GM18507 (cell line): ENCODE measurements at places on chromosomes 4 and X.

- DNase-seq, result no peak
Observed at GRCh38 chr4:181323061-181323460, 920.1 kb upstream of the TENM3 start.

GRCh38 chr4:8642651-8643321, 50.2 kb downstream of the CPZ start:
- no peak for DNase-seq

GRCh38 chrX:40331762-40332161, 234.0 kb upstream of the BCOR start:
- DNase-seq, result no peak

DNA sequence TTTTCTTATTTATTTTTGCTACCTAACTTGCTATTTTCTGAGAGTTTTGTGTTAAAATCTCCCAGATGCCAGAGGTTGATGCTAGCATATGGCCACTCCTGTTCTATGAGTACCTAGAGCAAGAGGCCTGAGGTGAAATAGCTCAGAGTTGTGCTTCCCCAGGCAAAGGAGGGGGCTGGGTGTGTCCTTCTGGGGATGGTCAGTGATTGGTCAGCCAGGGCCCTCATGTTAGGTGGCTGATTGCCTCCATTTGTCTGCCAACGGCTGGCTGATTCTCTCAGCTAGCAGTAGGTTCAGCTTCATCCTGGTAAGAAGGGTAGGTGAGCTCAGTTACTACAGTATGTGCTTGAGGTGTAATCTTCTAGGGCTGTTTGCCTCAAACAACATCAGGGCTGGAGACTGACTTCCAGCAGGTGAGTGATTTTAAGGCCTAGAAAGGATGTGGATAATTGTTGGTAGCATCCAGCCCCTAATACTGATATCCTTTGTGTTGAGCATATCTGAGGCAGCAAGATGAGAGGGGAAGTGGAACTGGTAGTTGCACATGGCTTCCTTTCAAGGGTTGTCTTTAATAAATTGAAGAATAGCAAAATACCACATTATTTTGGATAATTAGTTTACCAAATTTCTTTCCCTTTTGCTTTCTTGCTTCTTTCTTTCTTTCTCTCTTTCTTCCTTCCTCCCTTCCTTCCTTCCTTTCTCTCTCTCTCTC, 62.5 kb upstream of the RHOH start:
- DNase-seq, result no peak

- DNase-seq, result no peak
Observed at GRCh38 chrX:135512508-135513129, 7.8 kb upstream of the INTS6L start.

GRCh38 chr4:152348670-152349069, 187.2 kb downstream of the FBXW7 start:
- DNase-seq, result no peak

- no peak for DNase-seq
Observed at GRCh38 chrX:105211066-105211575, 9.4 kb downstream of the TEX13A start.

GRCh38 chr4:67604029-67604381, 45.5 kb downstream of the STAP1 start:
- no peak for DNase-seq

DNA sequence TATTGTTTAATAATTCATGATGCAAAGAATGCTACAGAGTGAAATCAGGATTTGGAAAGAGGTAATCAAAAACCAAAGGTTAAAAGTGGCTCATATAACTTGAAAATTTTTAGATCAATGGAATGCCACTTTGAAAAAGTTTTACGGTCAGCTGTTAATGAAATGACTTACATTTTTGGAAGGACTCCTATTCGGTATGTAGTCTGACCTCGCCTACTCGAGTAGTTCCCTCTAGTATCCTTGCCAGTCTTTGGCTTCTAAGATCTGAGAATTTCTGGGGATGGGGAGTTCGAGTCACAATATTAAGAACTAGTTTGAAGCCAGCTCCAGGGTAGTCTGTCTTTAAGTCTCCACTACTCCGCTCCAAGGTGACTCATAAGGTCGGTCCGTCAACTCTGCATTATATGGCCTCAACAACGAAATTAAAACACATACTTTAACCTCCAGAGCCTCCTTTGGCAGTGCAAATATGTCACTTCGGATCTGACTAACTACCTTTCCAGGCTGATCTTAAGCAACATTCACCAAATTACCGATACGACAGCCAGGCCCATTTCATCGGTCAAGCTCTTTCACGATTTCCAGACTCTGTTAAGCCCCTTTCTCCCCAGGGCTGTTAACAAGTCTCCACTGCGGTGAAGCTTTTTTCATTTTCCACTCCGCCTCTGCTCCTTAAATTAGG, 733 bp upstream of the NAA15 start:
- DNase-seq, result no peak

DNA sequence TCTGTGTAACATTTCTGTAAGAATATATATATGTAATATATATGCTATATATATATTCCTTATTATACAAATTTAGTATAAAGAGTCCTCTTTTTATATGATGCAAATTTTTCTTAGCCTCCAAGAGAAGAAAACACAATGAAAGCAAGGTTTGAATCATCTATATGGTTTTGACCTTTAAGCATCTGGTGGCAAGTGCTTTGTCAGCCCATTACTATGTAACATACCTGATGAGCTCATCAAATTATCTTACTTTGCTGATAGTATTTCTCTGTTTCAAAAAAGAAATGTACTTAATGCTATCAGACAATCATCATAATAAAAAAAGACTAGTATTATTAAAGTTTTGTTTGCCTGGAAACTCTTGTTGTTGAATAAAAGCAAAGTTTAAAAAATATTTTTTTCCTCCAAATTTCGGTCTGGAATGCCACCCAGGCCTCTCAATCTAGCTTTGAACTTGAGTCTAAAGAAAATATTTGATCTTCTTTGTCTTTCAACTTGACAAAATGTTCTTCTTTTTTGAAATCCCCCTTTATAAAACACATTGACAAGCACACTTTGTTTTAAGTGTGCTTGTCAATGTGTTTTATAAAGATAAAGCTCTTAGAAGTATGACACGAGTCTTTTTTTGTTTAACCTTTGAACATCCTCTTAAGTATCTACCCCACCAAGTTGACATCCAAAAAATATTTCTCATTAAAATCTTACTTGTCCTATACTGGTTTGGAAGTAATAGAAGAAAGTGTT, 26.2 kb downstream of the ZNF330 start:
- DNase-seq, result no peak

GRCh38 chrX:22629105-22629725, 356.5 kb downstream of the CBLL2 start:
- no peak for DNase-seq

DNA sequence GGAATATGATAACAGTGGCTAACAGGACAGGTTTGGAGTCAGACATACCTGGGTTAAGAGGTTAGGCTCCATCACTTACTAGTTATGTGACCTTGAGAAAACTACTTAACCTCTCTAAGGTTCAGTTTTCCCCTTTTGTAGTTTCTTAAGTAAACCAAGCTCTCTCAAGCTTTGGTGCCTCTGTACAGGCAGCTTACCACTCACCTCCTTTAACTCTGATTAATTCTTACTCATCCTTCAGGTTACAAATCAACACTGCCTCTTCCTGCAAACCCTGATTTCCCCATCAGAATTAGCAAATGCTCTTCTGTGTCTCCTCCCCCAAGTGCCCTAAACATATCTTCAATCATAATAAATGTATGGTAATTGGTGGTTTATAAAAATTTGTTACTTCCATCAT, 3.5 kb upstream of the SERTM2 start:
- no peak for DNase-seq

- no peak for DNase-seq
Observed at GRCh38 chr4:140252141-140252741, 98.3 kb upstream of the MAML3 start.

DNA sequence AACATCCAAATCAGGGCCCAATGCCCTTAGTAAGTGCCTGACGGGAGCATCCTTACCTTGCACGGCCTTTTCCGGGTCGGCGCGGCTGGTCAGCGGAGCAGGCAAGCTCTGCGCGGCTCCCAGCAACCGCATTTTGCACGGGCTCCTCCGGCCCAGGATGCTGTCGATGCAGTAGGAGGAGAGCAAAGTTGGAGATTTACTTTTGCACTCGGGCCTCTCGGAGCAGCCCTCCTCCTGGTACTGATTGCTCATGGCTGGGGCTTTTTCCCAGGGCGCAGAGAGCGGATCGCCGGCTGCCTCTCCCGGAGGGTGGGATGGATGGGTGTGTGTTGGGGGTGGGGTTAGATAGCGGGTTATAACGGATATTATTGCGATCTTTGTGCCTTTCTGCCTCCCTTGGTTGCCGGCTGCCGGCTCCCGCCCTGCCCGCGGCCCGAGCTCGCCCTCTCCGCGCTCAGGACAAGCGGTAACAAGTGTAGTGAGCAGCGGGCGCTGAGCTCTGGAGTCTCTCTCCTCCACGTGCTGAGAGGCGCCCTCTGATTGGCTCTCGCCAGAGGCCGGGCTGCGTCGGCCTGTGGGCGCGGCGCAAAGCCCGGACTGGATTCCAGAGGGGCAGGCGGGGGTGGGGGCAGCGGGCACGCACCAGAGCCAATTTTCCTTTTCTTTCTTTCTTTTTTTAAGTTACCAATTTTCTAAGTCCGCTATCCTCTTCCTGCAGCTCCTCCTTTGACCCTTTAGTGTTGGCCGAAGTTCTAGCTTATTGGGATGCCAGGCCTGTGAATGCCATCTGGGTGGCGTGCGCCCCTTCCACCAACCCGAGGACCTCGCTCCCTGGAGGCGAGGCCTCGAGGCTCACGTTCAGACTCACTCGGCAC, at the start of gene ARX:
Gene ARX (minus strand): TSS at position 480 of the 875 bp plus-strand sequence. CDS start 228 bp downstream, at position 252.
- DNase-seq, result no peak

- DNase-seq, result no peak
Observed at GRCh38 chrX:121356850-121357171, 309.4 kb downstream of the GLUD2 start.
